Stimulated activated CD8-positive, alpha-beta memory T cell treated with anti-CD3 and anti-CD28 coated beads, Interleukin-15, amount 100 ng/mL, for 24 hours (primary cell): ENCODE measurements at places on chromosomes 1 and 21.

GRCh38 chr1:83905315-83905907 lies 93.5 kb downstream of the TTLL7 start:
- DNase-seq, result no peak

- DNase-seq, result no peak
These were observed 4.1 kb downstream of the NTRK1 start for GRCh38 chr1:156864796-156865195.

DNA sequence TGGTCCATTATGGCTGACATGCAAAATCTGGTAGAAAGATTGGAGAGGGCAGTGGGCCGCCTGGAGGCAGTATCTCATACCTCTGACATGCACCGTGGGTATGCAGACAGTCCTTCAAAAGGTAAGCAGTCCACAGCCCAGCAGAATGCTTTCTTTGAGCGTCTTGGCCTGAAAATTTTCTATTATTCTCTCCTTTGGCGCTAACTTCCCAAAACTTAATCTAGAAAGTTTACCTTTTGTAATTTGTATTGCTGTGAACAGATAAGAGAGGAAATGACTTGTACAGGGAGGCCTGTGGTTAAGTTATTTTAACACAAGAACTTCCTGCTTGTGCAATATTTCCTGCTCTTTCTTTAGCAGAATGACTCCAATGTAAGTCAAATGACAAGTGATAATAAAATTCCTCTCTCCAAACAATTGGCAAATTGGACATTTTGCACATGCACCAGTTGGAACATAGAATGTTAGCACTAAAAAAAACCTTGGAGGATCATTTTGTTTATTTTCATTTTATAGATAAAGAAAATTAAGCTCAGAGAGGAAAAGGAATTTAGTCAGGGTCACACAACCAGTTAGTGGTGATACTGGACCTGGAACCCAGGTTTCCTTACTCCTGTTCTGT lies 18.9 kb downstream of the CAP1 start:
- DNase-seq, result no peak

GRCh38 chr1:41640141-41640751 lies 155.8 kb upstream of the EDN2 start:
- DNase-seq, result no peak

GRCh38 chr1:94259635-94260289 lies 22.4 kb upstream of the ARHGAP29 start:
- DNase-seq, result no peak

DNA sequence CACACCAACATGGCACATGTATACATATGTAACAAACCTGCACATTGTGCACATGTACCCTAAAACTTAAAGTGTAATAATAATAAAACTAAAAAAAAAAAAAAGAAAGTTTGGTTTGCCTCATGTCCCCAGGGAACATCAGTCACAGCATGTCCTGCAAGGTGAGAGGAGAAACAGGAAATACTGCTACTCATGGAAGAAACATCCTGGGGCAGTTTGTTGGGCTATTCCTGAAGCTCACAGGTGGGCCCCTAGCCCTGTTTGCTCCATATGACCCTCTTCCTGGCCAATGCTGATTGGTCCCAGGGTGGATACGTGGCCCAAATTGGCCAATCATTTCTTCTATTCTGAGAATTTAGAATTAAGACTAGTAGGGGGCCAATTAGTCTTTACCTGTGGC lies 103.4 kb upstream of the ADAR start:
- no peak for DNase-seq

DNA sequence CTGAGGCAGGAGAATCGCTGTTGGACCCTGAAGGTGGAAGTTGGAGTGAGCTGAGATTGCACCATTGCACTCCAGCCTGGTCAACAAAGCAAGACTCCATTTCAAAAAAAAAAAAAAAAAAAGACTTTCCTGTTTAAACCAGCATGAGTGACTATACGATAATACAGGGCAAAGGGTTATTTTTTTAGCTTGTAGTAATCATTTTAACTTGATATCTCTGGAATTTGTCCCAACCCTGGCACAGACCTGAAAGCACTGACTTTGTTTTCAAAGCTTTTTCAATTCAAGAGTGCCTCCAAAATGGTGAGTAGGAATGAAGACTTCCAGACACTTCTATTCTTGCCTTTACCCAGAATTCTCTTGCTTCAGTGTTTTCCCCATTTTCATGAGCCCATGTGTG lies 4.4 kb upstream of the TMCO2 start:
- no peak for DNase-seq

- no peak for DNase-seq
These were observed 5.0 kb downstream of the CHRNB2 start for GRCh38 chr1:154572468-154573167.

DNA sequence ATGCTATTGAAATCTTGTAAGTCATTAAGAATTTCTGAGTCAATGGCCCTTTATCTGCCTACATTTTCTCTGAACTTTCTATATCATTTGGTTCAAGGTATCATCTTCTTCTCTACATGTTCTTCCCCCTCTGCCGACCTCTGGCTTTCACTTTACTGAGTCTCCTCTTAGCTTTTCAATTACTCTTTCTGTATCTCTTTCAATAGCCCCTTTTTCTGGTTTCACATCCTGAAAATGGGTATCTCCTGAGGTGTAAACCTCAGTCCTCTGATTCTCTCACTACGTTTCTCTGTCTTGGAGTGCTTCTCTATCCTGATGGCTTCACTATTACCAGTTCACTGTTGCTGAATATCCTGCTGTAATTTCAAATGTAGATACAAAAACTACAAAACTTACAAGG lies 98.9 kb downstream of the LYST start:
- DNase-seq, result no peak

- no peak for DNase-seq
These were observed 74.0 kb upstream of the DEPDC1 start for GRCh38 chr1:68570871-68571270.

- no peak for DNase-seq
These were observed 5.6 kb upstream of the ERO1B start for GRCh38 chr1:236287356-236287755.

DNA sequence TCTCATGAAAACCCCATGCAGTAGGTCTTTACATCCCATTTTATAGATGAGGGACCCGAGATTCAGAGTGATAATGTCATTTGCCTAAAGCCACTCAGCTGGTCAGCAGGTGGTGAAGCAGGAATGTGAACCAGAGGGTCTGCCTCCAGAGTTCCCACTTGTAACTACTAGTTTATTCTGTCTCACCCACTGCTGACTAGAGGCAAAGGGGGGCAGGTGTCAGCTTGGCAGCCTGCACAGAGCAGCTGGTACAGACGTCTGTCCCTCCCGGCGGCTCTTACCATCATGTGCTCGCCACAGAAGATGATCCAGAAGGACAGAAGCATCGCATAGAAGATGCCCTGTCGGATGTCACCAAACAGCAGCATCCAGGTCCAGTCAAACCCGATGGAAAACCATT lies 82.4 kb downstream of the WLS start:
- no peak for DNase-seq

- DNase-seq, result no peak
These were observed 72.0 kb downstream of the MIS18A start for GRCh38 chr21:32206631-32207405.

DNA sequence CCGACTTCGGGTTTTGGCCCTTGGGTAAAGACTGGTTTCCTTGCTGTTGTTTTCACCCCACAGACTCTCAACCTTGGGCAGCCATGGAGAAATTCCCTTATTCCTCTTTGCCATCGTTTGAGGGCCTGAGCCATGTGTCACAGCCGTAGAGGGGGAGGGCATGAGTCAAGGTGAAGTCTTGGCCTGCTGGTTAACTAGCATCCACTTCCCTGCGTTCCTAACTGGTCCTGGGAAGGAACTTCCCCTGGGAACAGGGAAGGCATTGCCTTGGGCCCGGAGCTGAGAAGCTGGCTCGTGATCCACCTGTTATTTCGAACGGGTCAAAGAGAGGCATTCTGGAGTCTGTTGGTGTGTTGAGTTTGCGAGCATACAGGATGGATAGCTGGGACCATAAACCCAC lies 464.9 kb downstream of the CAMTA1 start:
- no peak for DNase-seq

GRCh38 chr1:17141441-17142197 lies 22.4 kb upstream of the PADI2 start:
- DNase-seq, result no peak

- DNase-seq, result no peak
These were observed 37.3 kb upstream of the LBR start for GRCh38 chr1:225464851-225465792.

DNA sequence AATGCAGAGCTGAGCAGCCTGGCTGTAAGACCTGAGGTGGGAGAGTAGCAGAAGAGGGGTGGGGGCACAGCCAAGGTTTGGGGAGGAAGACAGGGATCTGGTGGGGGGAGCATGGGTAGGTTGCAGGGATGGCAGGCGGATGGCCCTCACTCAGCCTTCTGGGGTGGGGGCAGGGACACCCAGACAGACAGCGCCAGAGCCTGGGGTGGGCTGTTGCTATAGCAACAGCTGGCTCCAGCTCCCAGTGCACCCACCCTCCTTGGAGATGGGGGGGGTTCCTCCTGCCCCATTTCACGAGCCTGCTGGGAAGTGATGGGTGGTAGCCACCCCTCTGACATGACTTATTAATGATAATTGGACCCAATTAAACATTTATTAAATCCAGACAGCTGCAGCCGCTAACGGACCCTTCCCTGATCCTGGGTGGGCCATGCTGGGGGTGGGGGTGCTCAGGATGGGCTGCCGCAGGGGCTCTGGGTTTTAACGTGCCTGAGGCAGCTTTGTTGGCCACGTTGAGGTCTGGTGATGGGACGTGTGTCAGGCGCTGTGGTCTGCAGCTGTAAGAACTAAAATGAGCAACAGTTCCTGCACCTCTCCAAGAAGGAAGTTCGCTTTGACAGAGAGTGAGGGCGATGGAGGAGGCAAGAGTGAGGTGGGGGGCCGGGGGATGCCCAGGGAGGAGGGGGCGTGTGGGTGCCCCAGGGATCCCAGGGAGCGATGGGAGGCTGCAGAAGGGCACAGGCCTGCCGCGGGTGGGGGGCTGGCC lies 19.4 kb downstream of the AGRN start:
- no peak for DNase-seq

DNA sequence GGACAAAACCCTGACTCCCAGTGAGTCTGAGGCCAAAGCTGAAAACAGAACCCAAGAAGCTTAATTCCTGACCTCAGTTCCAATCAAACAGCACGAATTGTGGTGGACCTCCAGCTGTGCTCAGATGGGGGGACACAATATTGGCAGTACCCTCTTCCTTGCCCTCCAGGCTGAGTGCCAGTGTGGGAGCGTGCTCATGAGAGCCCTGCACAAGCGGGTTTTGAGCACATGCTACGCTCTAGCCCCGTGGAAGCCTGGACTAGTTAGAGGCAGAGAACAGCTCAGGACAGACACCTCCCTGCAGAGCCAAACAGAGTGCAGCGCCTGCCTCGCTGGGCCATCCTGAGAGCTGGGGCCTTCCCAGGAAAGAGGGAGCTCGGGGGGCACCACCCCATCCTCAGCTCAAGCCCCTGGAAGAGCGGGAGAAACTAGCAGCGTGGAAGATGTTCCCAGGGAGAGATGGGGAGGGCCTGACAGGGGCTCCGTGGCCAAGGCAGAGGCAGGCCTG lies 2.8 kb upstream of the SLC25A34 start:
- no peak for DNase-seq

DNA sequence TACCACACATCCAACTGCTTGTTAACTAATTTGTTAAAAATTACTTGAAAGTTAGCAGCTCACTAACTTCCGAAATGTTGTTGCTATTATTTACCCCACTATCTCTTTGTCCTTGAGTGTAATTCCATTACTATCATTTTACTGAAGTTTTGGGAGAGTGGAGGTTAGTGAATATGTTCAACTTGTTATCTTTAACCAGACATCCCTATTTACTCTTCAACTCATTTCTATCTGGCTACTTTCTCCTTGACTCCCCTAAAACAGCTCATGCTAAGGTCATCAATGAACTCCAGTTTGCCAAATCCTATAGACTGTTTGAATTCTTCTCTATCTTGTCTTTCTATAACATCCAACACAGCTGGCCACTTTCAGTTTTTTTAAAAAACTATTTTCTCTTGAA lies 4.3 kb upstream of the C1orf116 start:
- DNase-seq, result no peak

DNA sequence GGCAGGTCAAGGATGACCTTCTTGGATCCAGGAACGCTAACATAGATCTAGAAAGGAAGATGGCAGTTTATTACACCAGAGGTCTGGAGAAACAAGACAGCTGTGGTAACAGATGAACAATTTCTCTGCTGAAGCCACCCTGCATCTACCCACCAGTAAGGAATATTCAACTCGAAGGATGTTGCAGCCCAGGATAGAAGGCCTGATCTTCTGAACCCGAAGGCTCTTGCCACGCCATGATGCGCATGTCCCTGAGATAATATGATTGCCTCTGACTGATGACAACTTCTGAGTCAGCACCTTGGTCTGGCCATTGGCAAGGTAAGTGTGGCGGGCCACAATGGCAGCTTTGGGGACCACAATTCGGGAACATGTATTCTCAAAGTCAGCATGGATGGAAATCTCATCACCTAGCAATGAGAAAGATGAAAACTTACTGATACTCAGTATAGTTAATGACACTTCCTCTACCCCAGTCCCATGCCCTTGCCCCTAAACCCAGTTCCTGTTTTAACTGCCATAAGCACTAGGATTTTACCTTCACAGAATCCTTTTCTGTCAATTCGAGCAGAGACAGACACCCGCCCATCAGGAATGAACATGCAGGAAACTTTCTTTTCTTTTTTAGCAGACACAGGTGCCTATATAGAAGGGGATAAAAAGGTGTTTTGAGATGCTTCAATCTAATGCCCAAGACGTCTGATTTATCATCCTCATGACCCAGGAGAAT lies 1.8 kb downstream of the TXNIP start:
- DNase-seq, result no peak

GRCh38 chr1:158016651-158017335 lies 23.3 kb downstream of the KIRREL1 start:
- DNase-seq, result no peak

- DNase-seq, result no peak
These were observed 27.5 kb downstream of the SLX9 start for GRCh38 chr21:44967082-44968047.

DNA sequence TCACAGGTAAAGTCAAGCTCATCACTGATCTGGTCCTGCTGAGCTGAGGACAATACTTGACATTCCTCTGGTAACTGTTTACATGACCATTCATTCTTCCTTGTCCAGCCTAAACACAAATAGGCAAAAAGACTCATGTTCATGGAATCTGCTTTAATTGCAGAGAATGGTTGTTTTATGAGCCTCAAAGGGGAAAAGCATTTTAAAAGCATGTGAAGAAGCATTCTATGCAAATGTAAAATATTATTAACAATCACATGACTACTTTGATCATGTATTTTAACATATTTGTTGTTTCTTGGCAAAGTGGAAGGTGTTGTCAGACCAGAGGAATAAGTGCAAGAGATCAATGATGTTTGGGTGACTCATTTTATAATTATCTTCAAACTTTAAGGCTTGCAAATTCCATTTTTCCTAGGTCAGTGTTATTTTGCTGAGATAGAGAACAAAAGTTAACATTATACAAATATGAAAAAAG lies 133.7 kb downstream of the RUNX1 start:
- no peak for DNase-seq

- DNase-seq, result no peak
These were observed 5.7 kb upstream of the CCT8 start for GRCh38 chr21:29078869-29079767.
